ENCODE measurements at places on chromosomes 6 and 20.

DNA sequence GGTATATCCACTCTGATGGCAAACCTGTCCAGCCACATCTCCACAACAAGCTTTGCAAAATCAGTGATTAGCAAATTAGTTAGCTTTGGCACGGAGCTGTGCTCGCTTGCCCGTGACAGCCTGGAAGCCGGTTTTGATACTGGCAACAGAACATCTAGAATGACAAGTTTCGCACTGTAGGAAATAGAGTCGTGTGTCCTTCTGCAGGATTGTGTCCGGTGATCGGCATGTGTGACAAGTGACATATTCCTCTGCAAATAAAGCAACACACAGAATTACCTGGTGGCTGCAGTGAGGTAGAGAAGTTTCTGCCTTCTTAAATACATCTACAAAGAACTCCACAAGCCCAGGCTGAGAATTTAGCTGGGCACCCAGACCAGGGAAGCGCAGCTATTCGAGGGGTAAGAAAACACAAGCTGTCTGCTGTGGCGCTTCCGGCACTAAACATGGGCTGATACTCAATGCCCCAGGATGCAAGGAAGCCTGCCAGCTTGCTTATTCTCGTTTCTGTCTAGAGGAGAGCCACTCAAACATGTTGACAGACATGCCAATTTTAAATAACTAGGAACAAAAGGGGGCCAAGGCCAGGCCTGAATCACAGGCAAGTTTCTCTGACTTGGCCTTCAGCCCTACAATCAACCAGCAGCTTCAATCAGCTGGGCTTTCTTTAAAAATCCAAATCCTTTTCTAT, 22.2 kb downstream of the EIF2S2 start:
- DNase-seq, result no peak

DNA sequence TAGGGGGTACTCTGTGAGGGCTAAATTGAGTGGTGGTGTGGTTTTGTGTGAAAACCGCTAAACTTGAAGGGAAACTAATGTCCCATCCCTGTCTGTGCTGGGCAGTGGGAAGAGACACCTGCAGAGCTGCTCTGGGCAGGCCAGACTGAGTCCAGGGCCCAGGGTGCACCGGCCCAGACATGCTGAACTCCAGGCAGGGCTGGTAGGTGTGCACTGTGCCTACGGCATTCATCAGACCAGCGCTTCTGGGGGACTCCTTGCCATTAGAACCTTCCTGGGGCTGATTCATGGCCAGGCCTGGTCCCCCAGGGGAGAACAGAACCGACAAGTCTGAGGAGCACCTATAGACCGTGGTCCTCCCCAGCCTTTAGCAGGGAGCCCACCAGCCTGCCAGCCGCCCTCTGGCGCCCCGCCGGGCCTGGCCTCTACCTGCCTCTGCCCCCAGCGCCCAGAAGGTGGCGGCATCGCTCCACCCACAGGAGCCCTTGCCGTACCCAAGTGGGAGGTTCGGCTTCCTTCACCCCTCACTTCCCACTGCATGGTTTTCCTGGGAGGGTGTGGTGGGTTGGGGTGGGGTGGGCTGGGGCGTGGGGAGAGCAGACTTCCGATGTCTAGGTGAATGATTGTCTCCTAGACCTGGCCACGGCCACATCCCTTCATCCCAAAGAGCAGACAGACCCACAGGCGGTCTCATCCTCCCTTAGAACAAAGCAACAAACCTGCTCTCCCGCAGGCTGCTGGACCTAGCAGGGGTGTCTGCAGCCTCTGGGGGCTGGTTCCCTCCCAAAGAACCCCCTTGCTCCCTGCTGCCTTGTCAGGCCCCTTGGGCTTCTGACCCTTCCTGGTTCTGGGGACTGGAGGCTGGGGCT, 15.5 kb downstream of the CCDC167 start:
- DNase-seq, result peak; percentile 49

DNA sequence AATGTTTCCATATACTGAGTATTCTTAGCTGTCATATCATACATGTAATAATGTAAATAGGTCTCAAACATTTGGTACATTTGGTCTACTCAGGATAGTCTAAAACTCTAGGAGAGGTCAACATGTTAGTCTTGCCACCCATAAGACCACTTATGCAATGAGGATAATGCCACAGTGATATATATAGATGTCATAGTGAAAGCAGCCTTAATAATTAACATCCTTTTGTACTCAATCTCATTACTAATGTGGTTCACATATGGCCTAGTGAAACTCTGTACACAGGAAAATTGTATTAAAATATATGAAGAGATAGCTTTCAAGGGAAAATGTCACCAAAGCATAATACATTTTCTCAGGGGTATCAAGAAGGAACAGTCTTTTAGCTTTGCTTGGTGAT, 577.9 kb downstream of the TFAP2B start:
- DNase-seq, result no peak

- no peak for DNase-seq
These were observed 79.6 kb upstream of the SIRPA start for GRCh38 chr20:1815502-1816085.

GRCh38 chr6:106167096-106167814, 81.1 kb downstream of the PRDM1 start:
- no peak for DNase-seq

DNA sequence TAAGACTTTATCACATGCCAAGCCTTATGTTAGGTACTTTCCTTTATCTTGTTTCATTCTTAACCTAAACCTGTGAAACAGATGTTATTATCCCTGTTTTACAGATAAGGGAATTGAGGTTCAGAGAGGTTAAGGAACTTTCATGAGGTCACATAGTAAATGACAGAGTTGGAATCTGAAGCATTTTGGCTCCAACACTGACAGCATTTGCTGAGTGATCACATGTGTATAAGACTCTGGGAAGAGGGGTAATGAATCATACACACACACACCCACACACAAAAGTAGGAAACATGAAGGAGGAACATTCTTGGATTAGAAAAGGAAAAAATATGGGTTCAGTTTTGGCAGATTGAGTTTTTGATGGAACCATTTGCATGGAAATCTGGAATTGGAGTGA, 212.5 kb downstream of the GJA1 start:
- DNase-seq, result no peak

DNA sequence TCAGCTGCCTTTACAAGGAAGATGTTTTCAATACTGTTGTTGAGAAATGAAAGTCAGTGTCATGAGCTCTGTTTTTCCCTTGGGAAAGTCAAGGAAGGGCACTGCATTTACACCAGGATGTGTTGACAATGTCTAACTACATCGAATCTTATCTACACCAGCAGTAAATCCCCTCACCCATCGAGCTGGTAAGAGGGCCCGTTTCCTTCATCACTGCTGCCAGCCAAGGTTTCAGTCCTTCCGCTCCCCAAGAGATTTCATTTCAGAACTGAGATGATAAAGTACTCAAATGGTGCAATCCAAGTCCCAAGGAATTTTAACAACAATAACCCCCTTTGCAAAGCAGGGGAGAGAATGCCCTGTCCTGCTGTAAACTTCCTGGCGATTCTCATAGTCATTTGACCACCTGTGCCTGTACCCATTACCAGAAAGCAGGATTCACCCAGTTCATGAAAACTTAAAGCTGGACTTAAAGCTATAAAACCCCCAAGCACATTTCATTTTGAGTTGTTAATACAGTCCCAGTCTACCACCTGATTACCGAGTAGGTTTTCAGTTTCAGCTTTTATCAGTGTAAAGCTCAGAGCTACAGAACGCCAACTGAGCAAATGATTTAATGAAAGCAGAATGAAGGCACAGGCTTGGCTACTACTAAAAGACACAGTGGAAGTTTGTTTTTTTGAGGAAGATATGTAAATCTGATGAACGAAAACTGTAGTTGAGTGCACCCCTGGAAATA, 122.5 kb upstream of the TAB2 start:
- DNase-seq, result no peak

DNA sequence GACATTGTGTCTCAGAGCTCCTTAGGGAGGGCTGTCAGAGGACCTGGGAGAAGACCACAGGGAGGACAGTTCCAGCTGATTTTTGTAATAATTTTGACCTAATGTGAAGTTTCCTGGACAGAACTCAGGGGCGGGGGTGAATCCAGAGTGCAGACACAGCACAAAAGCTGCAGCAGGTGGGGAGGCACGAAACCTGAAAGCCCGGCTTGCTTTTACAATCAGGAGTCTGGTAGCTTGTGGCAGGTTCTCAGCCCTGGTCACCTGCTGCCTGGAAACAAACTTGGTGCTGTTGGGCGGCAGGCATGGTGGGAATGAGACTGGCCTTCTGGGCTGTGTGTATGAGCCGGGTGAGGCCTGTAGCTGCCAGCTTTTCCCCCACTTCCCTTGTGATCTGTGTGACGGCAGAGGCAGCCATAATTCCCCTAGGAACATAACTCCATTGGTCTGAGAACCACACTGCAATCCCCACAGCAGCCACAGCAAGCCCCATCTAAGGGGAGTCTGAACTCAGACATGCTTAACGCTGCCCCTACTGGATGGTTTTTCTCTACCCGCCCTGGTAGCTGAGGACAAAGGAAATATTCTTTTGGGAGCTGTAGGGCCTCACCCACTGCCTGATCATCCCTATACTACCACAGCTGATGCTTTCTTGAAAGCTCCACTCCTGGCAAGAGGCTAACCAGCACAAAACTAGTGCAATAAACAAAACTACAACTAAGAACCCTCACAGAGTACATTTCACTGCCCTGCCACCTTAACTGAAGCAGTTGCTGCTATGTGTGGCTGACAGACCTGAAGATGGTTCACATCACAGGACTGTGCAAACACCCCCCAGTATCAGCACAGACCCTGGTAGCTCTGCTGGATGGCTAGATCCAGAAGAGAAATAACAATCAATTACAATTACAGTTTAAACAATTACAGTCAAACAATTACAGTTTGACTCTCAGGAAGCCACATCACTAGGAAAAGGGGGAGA, 1055.1 kb upstream of the GJE1 start:
- peak; percentile 87 for DNase-seq

DNA sequence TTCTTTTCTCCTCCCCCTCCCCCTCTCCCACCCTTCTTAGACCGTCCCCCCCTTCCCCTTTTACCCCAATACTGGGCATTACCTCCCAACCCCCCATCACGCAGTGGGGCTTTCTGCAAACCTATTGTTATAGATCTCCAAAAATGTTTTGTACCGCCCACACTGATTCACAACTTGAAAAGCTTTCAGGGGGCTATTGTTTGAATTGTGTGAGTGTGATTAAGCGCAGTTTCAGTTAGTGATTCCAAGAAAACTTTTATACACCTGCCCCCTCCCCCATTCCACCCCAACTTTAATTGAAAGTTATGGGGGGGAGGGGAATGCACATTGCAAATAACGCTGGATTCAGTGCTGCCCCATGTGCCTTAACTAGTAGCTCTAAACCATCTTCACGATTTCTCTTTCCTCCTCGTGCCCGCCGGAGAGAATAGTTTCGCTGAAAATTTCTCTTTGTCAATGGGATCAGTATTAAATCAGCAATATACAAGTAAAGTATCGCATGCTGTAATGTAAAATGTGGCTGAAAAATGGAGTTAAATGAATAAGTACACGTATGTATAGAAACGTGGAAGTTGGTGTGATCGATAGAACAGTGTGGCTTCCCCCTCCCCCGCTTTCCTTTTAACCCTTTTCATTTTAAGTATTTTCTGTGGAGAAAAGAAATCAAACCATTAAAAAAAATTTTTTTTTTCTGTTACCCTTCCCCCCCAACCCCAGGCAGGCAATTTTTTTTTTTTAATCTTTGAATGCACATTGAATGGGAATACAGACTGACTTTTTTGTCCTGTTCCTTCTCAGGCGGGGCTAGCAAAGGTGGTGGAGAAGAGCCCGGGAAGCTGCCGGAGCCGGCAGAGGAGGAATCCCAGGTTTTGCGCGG, 632 bp downstream of the LIN28B start:
- no peak for DNase-seq
